ENCODE measurements at places on chromosomes 1 and 21.

- DNase-seq, result no peak
Observed at GRCh38 chr1:234143681-234144080, 229.6 kb upstream of the COA6 start.

GRCh38 chr1:213858581-213858980 lies 129.2 kb upstream of the PROX1 start:
- DNase-seq, result no peak

DNA sequence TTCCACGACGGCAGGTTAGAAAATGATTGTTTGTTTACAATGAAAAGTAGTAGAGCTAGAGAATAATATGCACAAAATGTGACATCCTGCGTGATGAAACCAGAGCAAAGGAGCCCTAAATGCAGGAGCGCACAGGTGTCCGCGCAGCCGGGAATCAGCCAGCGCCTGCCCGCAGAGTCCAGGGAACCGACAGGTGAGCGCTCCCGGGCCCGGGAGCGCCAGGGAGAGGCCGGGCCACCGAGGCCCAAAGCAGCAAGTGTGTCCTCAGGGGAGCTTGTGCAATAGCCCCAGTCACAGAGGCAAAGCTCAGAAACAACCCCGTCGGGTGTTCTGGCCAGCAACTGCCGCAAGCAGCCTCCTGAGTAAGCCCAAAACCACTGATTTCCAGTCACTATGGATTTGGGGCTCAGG lies 789 bp upstream of the GALE start:
- no peak for DNase-seq

DNA sequence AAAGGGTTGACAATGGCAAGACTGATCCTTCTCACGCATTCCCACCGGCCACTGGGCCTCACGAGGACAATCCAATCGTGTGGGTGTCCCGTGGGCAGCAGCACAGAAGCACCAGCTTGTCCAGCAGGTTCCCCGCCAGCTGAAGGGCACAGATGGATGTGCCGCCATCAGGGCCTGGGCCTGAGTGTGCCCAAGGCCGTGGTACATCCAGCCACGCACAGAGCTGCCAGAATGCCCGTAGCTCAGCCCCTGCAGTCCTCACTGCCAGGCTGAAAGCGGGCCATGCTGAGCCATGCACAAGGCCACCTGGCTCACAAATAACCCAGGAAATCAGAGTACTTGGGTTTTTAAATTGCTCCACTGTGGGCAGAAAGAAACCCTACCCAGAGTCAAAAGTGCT lies 7.0 kb downstream of the NPHP4 start:
- no peak for DNase-seq

DNA sequence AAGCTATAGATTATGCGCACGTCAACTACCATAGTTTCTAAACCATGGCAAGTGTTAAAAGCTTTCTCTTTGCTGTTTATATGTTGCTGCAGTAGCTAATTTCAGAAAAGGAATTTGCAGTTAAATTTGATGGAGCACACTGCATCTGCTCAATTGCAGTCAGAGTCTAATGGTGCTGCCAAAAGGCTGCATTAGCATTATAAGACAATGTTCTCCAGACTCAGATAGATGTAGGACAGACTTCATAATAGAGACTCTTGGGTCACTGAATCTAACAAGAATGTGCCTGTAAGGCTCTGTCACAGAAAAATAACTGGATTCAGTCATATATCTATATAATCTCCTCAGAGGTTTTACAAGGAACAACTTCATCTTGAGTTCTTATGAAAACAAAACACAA lies 198.3 kb downstream of the OLFM3 start:
- no peak for DNase-seq

DNA sequence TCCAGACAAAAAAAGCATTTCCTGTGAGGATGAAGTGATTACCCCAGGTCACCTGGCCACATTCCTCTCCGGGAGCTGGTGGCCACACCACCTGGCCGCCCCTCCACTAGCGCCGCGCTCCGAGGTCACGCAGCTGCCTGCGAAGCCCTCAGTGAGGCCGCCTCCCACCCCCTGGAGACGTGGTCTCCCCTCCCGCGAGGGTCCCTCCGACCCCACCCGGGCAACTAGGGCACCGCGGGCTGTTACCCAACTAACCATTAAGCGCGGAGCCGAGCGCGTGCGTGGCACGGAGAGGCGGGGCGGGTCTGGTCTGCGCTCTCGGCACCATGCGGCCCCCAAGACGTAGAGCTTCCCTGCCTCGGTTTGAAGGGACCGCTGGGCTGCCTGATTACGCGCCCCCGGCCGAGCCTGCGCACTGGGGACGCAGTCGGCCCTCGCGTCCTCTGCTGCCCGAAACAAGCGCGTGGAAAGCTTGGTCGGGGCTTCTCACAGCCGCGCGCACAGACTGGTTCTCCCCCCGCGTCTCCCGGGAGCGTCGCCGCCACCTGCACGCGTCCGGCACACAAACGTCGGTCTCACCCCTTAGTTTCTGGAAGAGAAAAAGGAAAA lies 106.5 kb downstream of the SLC16A1 start:
- no peak for DNase-seq

DNA sequence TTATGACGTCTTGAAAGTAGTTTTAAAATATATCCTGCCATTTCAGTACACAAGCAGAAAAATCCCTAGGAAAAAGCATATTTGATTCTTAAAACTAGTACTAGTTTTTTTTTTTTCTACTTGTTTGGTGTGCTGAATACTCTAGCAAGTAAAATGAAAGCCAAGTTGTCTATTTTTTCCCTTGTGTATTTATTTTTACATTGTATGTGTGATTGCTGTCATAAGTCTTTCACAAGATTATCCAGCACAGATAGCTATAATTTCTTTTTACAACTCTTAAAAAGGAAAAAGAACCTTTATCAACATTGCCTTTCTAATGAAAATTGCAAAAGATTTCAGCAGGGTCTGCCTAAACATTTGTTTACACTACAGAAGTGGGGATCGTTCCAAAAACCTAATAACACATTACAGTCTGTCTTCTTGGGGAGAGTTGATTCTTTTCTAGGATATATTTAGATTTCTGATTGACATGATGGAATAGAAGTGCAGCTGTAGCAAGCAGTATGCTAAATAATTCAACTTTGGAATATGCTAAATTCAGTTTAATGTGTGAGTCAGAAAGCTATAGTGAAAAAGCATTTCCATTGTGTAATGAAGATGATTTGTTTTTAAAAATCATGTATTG lies 2.5 kb downstream of the DR1 start:
- DNase-seq, result no peak

GRCh38 chr1:22731924-22732720 lies 21.5 kb downstream of the EPHB2 start:
- no peak for DNase-seq

DNA sequence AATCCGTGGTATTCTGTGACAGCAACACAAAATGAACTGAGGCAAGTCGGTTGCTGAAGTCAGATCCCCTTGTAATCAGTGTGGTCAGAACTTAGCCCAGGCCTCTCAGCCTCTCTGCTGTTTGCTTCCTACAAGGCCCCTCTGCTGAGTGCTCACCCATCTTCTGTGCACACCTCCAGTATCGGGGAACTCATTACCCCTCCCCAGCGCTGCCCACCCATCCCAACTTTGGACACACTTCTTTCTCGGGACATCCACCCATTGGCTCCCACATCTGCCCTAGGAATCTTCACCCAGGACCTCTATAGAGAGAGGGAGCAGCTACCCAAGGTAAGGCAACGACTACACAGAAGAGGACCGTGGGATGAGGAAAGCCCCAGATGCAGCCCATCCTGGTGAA lies 217.5 kb downstream of the MATN1 start:
- DNase-seq, result no peak

DNA sequence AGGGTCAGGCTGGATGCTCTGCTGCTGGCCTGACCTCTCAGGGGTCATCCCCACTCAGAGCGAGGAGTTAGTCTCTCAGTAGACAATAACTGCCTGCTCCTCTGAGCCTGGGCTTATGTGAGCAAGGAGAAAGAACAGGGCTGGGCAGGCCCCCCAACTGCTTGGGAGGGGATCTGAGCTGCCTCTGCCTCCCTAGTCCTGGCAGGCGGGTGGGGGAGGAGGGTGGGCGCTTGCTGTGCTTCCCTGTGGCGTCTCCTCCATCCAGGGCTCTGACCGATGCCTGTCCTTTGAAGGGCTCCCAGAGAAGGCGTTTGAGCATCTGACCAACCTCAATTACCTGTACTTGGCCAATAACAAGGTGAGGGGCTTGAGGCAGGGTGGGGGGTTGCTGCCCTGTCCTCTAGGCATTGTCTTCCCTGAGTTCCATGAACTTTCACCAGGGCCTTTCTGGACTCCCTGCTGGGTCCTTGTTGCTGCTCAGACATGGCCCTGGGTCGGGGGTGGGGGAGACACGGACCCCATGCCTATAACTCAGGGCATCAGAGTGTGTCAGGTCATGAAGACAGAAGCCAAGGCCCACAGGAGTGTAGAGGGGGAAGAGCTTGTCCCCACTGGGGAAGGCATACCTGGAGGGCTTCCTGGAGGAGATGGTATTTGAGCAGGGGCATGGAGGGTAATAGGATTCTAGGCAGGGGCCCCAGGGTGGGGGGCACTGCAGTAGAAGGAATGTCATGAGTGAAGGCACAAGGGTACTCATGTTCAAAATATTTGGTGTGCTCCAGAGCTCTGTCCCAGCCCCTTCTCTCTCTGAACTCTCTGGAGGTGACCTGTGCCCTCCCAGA lies 12.5 kb downstream of the PODN start:
- no peak for DNase-seq

DNA sequence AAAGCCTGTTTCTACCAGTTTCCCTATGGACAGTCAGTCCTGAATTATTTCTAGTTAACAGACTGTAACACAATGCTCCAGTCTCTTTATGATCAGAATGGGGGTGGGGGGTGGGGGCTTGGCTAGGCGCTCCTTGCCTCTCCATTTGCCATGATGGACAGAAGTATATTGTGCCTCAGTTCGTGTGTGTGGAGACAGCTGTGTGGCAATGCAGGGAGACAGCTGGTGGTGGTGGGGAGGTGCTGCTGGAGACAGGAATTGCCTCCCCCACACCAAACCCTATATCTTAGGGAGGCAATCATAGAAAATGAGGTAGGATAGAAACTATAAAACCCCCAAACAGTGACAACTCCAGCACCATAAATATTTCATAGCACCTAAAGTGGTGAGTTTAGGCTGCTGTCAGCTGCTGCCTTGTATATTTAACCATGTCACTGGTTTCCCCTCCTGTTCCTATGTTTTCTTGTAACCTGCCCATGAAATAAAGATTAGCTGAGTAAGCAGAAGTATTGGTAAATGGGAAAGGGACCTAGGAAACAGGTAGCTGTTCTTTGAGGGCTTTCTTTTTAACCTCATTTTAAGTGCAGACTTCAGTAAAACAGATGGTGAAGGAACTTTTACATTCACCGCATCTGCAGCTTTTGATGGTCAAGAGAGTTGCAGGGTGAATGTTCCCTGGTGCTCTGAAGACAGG lies 3.4 kb downstream of the PLXNA2 start:
- no peak for DNase-seq

DNA sequence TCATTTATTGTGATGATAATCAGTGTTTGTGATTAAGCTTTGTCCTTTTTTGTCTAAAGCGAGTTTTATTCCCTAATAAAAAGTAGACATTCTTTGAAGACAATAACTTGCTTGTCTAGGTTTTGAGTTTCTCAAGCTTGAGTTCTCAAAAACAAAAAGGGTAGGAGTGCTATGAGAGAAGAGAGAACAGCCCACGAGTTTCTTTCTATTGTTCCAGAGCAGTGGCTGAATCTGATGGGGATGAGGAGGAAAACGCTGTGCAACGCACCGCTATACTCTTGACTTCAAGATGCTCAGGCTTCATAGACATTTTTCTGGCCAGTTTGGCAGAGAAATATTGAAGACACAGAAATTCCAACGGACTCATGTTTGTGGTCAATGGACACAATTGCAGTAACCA lies 669.8 kb upstream of the B3GALT2 start:
- no peak for DNase-seq

GRCh38 chr1:145730900-145731299 lies 11.6 kb downstream of the CD160 start:
- no peak for DNase-seq

- no peak for DNase-seq
Observed at GRCh38 chr1:45187725-45188124, 18.7 kb downstream of the ZSWIM5 start.

DNA sequence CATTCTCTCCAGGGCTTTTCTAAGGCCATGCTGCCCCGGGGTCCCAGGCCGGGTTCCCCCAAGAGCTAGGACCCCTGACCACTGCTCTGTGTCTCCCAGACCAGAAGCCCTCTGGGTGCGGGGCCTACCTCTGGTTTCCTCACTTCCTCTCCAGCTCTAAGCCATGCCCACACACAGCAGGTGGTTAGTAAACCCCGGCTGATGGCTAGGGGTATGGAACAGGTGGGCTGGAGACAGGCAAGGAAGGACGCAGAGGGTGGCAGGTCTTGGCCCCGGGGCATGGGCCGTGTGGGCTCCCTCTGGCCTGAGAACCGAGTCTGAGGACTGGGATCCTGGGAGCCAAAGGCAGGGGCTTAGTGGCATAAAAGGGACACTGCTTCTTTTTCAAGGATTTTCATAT lies 15.9 kb upstream of the PLCH2 start:
- no peak for DNase-seq

DNA sequence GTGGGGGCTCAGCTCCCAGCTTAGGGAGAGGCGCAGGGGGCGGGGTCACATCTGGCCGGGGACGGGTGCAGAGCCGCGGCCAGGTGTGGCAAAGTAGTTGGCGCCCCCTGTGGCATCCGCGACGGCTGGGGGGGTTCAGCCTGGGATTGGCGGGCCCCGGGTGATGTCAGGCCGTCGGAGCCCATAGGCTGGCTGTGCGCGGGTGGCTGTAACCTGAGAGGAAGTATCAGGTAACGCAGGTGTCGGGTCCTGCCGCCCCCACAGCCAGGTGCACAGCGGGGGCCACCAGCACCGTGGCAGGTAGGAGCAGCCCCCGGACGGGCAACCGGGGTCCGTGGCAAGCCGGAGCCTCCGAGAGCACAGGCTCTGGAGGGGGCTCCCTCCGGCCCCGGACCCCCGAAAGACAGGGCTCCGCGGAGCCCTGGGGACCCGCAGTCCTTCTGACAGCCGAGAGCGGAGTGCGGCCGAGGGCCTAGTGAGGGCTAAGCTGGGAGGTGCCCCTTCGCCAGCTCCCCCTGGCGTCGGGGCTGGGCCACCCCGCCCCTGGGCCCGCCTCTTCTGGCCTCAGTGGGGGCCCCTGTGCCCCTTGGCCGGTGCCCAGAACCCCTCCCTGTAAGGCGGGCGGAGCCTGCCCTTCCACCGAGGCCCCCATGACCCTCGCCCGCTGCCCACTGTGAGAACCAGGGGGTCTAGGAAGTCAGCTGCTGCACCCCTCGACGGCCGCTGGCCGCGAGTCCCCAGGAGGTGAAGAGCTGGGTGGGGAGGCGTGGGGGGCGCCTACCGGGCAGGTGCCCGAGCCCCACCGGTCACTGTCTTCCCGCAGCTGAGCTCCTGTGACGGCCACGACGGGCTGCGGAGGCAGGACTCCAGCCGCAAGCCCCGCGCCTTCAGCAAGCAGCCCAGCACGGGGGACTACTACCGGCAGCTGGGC lies 17.9 kb downstream of the TNFRSF25 start:
- DNase-seq, result no peak
